H4 (cell line): ENCODE measurements at places on chromosomes 16 and 17. TPM values are rescaled to one million over a fixed set of nuclear protein-coding genes. Genes with fewer than 3 reads are reported as not detected.
A peak's percentile ranks its signal among the peaks of the same experiment; 100 is the strongest.

GRCh38 chr16:11133344-11133943, 122.6 kb downstream of the SOCS1 start:
- DNase-seq: peak; percentile 94

GRCh38 chr16:77043076-77043475, 147.9 kb upstream of the MON1B start:
- peak; percentile 71 for DNase-seq

GRCh38 chr17:79803421-79803996, 6.6 kb upstream of the CBX8 start:
- no peak for DNase-seq

DNA sequence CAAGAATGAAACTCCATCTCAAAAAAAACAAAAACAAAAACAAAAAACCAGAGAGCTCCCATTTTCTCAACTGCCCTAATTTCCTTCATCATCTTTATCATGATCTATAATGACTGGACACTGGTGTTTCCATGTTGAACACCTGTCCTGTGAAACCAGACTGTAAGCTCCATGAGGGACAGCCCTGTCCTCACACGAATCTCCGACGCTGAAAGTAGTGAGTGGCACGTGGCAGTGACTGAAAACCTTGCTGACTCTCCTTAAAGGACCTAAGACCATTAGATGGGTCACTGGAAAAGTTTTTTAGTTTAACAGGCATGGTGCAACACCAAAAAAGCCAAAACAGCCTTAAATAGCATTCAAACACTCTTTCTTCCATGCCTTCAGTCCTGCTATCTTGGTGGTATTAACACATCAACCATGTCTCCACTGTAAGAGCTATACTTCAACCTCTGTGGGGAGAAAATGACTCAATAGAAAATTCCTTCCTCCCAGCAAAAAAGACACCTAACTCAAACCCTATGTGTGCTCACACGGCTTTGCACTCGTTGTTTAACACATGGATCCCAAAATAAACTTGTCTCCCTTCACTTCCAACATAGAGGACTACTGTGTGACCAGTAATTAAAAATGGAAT, 8.3 kb downstream of the AXIN2 start:
- peak; percentile 38 for DNase-seq

Gene TSPOAP1
- not detected in 2 replicates for total RNA-seq

- DNase-seq: peak; percentile 90
These were observed 21.0 kb downstream of the VASN start for GRCh38 chr16:4392382-4393239.

Gene TBX2
- 0.95 and 1.5 TPM in 2 replicates for total RNA-seq

DNA sequence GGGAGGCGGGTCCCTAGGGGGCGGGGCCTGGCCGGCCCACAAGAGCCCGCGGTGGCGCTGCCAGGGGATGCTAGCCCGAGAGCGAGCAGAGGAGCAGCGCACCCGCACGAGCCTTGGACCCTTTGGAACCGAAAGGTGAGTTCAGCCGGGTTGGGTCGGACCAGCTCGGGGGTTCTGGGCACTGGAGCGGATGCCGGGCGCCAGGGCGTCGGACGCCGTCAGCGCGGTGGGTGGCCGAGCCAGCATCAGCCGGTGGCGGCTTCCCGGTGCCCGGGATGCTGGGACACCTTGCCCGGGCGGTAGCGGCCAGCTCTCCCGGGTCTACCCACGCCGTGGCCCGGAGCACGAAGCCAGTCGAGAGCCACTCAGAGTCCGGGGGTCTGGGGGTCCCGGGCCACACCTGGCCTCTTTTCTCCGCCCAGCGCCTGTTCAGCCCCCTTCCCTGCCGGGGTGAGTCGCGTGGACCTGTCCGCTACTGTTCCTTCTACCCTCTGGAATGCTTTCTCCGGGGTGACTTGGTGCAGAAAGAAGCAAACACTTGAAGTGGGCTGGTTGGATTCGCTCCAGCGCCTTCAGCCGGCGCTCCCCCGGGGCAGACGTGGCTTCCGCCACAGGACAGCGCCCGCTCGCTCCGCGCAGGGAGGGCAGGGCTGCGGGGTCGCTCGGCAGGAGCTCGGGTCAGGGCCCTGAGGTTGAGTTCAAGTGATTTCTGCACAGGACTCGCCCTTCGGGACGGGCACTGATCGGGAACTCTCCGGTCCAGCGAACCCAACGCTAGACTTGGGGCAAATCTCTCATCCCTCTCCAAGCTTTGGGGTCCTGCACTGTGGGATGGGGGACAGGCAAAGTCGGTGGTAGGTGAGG, at the start of gene SCNN1G:
Gene SCNN1G (plus strand): TSS at position 67 of the 864 bp plus-strand sequence. CDS start 3,527 bp downstream, outside the sequence.
- no peak for DNase-seq

DNA sequence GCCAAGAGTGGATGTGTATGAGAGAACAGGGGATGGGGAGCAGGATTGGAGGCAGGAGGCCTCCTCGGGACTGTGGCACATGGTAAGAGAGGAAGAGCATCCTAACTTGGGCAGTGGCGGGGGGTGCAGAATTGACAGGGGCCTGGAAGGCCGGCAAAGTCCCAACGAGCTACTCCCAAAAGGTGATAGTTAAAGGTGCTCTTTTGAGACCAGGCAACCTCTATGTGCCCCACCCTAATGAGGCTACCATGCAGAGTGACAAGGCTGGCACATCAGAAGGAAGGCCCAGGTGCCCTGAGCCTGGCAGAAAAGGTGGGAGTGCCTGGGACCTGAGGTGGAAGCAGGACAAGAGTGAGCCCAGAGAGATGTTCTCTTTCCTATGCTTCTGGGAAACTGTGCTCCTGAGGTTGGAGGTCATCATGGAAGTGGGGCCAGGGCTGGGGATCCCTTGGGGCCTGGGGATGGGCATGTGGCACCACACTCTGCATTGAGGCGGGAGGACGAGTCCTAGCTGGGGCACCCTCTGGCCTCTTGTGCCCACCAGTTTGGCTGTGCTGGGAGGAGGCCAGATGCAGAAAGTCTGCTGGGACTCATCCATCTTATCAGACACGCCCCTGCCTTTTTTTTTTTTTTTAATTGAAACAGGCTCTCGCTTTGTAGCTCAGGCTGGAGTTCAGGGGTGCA, 5.9 kb downstream of the RAB11FIP4 start:
- no peak for DNase-seq

GRCh38 chr17:5123343-5124124, 7.7 kb downstream of the USP6 start:
- no peak for DNase-seq

Gene NOD2
- not detected in 2 replicates for total RNA-seq

DNA sequence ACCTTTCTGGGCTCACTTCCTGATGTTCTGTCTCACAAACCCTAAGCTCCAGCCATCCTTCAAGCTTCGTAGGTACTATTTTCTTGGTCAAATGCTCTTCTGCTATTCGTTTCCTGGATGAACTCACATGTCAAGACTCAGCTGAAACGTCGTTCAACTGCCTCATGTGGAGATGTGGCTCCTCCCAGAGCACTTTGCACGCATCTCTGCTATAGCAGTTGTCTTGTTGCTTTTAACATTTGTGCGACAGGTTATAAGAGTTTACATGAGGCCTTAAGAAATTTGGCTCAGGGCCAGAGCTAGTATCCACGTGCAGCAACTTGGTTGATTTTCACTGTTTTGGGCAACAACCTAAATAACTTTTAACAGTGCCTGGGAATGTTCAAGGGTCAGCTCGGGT, 2.8 kb upstream of the KRT40 start:
- DNase-seq: no peak

Gene AIPL1
- not detected in 2 replicates for total RNA-seq

GRCh38 chr17:71110326-71110725, 941.0 kb downstream of the KCNJ2 start:
- DNase-seq: no peak

GRCh38 chr17:40553694-40554534, 11.4 kb downstream of the CCR7 start:
- no peak for DNase-seq

- DNase-seq: no peak
These were observed 73.7 kb downstream of the C16orf95 start for GRCh38 chr16:87243478-87243877.

- no peak for DNase-seq
These were observed 123.5 kb upstream of the PLCG2 start for GRCh38 chr16:81655469-81656162.

Gene PITPNM3
- 0.15 and 0.18 TPM in 2 replicates for total RNA-seq

- no peak for DNase-seq
These were observed 44.0 kb upstream of the YPEL2 start for GRCh38 chr17:59287452-59287851.

DNA sequence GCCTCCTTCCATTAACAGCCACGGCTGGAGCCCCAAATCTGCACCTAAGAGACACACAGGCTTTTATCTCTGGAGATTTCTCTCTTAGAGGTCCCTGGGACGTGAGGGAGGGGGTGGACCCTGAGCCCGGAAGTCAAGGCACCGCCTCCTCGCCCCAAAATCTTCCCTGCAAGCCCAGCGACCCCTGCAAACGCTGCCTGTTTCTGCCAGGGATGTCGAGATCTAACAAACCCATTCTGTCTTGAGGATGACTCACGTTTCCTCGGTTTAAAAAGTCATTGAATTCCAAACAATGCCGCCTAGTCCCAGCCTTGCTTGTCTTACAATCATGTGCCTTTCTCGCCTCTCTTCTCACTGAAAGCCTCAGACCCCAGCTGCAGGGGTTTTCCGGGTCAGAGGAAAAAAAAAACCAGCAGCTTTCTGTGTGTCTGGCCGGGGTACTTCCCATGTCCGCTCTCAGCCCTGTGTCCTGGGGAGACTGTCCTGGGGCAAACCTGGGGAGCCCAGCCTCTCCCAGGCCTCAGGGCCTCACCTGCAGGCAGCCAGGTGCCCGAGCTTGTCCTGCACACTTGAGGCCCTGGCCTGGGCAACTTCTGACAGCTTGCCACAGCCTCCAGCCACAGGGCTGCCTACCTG, 15.4 kb downstream of the ARL2BP start:
- peak; percentile 42 for DNase-seq

- no peak for DNase-seq
These were observed 19.6 kb upstream of the CCL2 start for GRCh38 chr17:34235389-34236028.

DNA sequence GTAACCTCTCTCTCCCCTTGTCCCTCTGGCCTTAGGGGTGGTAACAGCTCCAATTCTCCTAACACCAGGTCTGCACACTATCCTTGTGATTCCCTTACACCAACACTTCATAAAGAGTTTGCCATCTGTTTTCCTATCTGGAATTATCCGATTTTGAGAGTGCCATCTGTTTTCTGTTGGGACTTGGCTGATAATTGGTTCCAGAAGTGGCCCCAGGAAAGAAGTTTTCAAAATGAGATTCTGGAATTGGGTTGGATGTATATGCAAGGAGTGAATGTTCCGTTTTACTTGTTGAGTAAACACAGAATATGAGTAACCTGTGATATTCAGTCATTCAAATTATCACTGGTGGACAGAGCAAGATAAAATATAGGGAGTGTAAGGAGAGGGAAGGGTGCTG, 134.1 kb upstream of the HS3ST3A1 start:
- no peak for DNase-seq

Gene KRT31
- not detected in 2 replicates for total RNA-seq

GRCh38 chr17:32452281-32452680, 8.0 kb downstream of the PSMD11 start:
- DNase-seq: no peak
